GDM1 (cell line): ENCODE measurements at places on chromosomes 11 and 22.

DNA sequence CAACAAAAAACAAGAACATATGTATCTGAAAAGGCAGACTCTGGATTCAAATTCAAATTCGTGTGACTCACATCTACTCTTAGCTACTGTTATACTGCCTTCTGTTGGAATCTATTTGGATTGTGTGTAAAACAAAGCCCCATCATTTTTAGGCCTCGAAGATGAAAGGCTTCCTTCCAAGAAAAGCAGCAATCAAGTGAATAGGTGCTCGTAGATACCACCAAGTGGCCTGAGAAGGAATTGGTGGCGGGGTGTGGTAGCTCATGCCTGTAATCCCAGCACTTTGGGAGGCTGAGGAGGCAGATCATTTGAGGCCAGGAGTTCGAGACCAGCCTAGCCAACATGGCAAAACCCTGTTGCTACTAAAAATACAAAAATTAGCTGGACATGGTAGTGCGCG lies 4.2 kb downstream of the GRAMD1B start:
- DNase-seq, result no peak

GRCh38 chr22:45889093-45889538 lies 87.8 kb downstream of the WNT7B start:
- DNase-seq, result no peak

GRCh38 chr11:16987205-16987568 lies 27.0 kb downstream of the PLEKHA7 start:
- no peak for DNase-seq

DNA sequence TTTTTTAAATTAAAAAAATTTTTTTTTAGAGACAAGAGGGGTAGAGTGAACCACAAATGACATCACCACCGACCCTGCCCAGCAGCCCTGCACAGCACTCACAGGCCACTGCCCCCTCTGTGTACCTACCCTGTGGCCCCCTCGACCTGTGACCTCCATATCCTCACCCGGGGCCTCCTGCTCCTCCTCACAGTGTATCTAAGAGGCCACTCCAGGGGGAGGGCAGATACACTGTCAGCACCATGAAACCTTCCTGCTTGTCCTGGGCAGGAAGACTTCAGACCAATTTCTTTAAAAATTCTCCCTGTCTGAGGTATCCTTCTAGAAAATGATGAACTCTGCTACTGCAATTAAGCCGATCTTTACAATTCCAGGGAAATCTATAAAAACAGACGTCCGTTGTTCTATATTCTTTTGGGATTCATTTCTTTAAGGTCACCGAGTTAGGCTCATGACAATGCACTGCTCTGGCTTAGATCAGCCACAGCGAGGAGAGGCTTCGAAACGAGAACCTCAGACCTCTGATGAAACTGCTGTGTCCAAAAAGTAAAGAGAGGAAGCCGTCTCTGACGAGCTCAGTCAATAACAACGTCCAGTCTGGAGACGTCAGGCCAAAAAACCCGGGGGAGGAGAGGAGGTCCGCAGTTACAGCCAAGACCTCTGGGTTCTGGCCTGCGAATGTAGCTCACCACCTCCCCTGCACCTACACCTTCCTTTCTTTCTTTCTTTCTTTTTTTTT lies 17.5 kb downstream of the NFAM1 start:
- DNase-seq, result no peak

GRCh38 chr11:76656571-76657081 lies 13.9 kb downstream of the LRRC32 start:
- no peak for DNase-seq

GRCh38 chr11:119940401-119940976 lies 197.4 kb downstream of the TRIM29 start:
- no peak for DNase-seq

DNA sequence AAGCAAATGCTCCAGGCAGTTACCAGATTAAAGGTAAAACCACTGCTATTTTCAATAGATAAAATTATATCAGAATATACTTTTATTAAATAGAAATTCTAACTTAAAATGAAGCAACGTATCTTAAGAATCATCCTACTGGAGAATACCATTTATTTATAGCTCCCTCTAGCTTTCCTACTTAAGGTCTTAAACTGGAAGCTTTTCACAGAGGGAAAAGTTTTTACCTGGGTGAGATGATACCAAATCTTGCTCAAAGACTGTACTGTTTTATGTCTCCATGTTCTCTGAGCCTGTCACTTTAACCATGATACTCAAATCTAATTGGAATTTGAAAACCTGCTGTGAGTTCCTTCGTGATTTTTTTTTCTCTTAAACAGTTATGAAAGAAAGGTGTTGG lies 291.8 kb downstream of the AASDHPPT start:
- DNase-seq, result no peak

- no peak for DNase-seq
Observed at GRCh38 chr22:47164514-47165337, 402.3 kb downstream of the TBC1D22A start.

DNA sequence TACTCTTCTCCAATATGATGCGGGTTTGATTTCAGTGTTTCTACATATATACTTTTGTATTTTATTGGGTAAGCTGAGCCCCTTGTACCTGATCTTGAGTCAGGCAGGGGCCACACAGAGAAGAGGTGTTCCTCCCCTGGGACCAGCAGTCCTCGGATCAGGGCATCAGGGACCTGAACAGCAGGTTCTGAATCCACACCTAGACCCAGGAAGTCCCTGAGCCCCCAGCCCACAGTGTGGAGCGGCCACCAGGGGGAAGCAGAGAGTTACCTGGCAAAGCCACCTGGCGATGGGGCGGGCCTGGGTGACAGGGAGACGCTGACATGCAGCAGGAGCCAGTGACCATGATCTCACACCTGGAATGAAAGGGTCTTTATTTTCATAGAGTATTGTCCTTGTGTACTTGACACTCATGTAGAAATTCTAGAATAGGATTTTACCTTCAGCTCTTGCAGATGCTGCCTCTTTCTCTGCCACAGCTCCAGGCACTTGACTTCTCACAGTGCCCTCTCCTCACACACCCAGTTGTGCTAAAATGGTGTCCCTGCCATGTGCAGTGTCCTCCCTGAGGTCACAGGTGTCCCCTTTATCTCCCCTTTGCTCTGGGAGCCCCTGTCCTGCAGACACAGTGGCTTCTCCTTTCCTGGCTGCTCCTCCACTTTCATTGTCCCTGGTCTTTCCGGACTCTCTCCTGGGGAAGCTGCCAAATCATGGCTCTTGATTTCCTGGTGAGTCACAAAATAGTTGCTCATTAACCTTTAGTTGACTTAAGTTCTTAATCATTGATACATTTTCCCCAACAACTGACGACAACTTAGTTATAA lies 48.5 kb downstream of the GGTLC2 start:
- DNase-seq, result no peak

GRCh38 chr11:94746721-94747120 lies 21.4 kb upstream of the AMOTL1 start:
- no peak for DNase-seq
